ENCODE measurements at places on chromosomes 5 and 9.

GRCh38 chr5:15933259-15934207 is 246.1 kb downstream of the MARCHF11 start:
- peak; percentile 23 for DNase-seq

DNA sequence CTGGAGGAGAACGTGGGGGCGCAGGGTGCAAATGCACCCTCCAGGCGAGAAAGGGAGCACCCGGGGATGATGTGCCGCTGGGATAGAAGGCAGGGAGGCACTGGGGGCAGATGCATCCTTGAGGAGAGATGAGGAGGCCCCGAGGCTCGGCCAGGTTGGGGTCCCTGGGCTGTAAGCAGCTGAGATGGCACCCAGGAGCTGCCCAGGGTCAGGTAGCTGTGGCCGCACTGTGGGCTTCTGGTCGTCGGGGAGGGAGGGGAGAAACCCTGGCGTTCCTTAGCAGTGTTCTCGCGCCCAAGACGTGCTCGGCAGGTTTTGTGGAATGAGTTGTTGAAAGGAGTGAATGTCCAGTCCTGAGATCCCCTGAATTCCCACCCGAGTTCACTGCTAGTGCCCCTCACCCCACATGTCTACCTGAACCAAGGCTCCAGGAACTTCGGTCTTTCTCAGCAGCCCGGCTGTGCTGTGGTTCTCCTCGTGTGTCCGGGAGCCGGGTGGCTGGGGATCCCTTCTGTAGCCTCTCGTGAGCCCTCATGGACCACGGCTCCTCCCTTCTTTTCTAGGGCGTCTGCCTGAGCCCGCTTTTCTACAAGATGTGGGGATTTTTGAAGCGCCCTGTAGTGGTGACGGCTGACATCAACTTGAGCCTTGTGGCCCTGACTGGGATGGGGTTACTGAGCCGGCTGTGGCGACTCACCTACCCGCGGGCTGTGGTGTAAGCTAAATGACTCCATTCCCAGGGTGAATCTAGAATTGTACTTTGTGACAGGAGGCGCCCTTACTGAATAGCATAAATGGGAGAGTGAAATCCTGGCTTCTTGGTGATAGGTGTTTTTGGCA is 1.1 kb downstream of the POMT1 start:
- DNase-seq: no peak

DNA sequence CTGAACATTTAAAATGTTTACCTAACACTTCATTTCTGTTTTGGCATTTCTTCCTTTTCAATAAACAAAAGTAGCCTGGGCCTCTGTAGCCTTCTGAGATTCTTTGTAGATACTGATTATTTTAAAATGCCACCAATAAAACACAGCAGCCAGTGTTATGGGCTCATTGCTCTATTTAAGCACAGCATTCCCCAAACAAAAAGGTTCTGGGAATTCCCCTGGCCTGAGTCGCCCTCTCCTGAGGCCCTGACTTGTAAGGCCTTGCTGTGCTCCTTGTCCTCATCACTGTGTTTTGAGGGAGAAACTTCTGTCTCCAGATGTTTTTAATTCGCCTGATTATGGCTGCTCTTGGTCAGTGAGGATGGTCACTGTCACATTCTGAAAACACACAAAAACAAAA is 33.0 kb upstream of the CTXN3 start:
- no peak for DNase-seq

GRCh38 chr5:149366169-149366729 is 8.4 kb downstream of the PCYOX1L start:
- DNase-seq: no peak

GRCh38 chr5:107112216-107112615 is 558.5 kb downstream of the EFNA5 start:
- DNase-seq: no peak

GRCh38 chr9:80383331-80383730 is 811.6 kb downstream of the TLE4 start:
- DNase-seq: no peak

GRCh38 chr5:43161244-43161643 is 30.8 kb upstream of the NIM1K start:
- DNase-seq: no peak
